LHCN-M2 (cell line): ENCODE measurements at places on chromosomes 12 and 14. TPM values are rescaled to one million over a fixed set of nuclear protein-coding genes. Genes with fewer than 3 reads are reported as not detected.

The NAV3 gene
- 48.9 and 53.3 TPM in 2 replicates for total RNA-seq

GRCh38 chr12:27455589-27455988 lies 9.1 kb downstream of the SMCO2 start:
- no peak for DNase-seq

GRCh38 chr12:66025477-66025876 lies 105.1 kb downstream of the LLPH start:
- DNase-seq: no peak

GRCh38 chr14:34223373-34224148 lies 238.5 kb downstream of the SPTSSA start:
- no peak for DNase-seq

The PIWIL1 gene
- total RNA-seq: not detected in 2 replicates

DNA sequence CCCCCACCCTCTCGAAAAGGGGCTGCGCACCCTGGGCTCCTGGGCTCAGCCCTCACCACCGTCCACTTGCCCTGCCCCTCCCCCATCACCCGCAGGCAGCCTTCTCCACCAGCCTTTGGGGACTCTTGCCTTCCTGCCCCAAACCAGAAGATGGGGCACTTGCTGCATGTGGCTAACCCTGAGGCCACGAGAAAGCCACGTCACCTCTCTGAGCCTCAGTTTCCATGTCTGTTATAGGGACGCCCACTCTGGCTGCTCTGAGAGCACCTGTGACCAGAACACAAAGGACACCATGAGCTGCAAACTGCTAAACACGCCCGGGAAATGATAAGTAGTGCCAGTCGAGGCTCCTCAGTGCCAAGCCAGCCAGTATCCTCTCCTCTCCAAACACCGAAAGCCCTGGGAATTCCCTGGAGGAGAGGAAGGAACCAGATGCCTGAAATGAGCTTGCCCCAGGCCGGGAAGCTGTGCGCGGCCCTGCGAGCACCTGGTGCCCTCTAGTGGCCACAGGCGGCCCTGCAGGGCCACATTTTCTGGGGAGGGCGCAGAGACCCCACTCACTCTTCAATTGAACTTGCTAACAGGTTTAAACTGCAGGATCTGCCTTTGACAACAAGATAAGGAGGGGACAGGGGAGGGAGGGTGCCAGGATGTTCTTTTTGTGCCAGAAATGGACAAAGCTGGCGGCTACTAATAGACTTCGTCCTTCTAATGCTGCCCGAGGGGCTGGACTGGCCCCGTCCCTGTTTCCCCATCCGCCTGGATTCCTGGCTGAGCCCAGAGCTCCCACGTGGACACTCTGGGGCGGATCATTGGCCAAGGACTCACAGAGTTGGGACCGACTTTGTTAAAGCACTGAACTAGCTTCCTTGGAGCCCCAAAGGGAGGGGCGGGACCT lies 10.2 kb upstream of the SERPINA9 start:
- peak; percentile 40 for DNase-seq
